ENCODE measurements at places on chromosomes 2 and 18.

DNA sequence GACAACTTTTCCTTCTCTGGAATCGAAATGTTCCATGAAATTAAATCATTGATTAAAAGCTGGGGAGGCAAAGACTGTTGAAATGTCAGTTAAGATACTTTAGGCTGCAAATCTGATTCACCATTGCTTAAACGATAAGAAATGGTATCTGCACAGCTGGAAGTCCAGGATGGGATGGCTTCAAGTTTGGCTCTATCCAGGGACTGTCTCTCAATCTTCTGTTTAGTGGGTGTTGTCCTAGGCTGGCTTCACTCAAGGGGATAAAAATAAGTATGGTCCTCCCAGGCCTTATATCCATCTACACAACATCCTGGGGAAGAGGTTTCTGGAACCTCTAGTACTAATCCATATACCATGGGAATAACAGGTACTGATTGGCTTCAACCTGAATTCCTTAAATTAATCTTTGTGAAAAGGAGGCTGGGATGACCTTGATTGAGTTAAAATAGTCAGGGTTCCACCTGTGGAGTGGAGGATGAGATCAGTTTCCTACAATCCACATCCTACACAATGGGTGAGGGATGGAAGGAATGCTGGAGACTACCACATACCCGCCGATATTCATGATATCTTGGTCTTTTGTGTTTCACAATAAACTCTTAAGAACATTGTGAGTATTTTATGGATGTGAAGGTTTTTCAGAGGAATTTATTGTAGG lies 156.0 kb upstream of the L3MBTL4 start:
- no peak for DNase-seq

DNA sequence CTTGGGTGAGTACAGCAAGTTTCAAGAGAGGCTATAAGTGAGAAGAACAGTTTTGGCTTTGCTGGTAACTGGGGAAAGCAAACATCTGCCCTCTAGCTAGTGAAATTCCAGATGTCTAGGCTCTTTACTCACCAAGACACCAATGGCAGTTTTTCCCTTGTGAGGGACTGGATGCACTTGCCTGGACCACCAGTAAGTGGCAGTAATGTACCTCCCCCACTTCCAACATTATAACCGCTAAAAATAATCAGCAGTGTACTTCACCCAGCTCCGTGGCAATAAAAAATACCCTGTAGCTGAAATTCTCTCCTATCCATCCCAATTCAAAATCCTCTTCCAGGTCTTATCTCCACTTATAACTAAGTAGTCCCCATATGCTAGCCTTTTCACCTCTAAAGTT lies 383.9 kb downstream of the ARHGAP15 start:
- DNase-seq = peak; percentile 33

DNA sequence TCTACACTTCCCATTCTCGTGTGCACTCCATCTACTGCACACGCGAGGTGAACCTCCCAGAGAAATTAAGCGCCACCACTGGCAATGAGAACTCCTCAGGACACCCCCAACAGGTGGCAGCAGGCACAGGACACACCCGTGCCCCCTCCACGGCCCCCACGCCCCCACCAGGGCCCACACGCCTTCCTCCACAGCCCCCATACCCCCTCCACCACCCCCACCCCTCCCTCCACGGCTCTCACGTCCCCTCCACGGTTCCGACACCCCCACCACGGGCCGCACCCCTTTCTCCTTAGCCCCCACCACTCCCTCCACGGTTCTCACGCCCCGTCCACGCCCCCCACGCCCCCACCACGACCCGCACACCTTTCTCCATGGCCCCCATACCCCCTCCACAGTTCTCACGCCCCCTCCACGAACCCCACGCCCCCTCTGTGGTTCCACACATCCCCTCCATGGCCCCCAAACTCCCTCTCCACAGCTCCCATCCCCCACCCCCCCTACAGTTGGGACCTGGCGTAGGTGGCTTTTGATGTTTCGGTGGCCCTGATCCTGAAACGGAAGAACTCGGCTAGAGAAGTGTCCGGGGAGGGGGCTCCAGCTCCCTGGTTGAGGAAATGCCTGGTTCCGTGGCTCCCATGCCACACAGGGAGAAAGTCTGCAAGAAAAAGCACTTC lies 110.8 kb downstream of the ZNF516 start:
- no peak for DNase-seq

- DNase-seq = no peak
Measured at GRCh38 chr18:79871026-79871390, 73.3 kb downstream of the KCNG2 start.

- DNase-seq = no peak
Measured at GRCh38 chr2:54373855-54374254, 82.3 kb upstream of the SPTBN1 start.

DNA sequence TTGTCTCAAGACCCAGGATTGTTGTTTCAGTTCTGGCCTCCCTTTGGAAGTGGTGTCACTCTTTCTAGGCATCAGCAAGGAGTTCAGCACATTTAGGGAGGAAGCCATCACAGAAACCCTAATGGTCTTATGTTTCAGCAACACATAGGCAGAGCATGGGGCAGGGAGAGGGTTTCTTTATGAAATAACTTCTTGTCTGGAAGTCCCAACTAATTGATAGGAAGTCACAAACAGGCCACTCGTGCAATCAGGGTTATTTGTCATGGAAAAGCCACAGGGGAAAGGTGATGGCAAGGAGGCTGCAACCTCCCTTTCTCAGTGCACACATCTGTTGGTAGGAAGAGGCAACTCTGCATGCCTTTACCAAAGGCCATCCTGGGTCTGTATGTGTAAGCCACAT lies 103.0 kb downstream of the BCL11A start:
- DNase-seq = no peak

DNA sequence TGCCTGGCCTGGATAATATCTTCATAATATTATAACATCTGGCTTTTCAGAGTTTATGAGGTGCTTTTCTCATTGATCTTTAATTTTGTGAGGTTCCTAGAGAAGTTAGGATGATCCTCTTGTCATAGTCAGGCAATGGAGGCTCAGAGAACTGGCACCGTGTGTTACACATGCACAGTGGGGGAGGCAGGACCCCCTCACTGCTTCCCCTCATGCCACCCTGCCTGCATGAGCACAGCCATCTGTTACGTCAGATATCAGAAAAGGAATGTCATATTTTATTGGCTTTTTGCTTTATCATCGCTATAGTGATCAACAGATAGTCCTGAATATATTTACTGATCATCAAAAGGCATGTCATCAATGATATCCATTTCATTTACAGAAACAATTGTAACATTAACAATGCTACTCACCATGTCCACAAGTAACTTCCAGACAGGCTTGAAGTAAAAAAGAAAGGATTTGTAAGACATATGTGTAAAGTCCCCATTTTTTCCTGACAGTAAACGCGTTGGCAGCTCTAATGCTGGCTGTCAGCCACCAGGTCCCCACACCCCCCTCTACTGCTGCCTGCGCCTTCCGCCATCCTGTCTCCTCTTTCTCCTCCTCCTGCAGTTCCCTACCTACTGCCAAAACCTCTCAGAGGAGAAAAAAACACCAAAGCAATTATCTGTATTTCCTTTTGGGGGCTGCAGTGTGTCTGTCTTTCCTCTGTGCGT lies 18.8 kb downstream of the ENOSF1 start:
- DNase-seq = no peak

GRCh38 chr2:218888341-218888740 lies 7.7 kb downstream of the WNT10A start:
- DNase-seq = no peak

DNA sequence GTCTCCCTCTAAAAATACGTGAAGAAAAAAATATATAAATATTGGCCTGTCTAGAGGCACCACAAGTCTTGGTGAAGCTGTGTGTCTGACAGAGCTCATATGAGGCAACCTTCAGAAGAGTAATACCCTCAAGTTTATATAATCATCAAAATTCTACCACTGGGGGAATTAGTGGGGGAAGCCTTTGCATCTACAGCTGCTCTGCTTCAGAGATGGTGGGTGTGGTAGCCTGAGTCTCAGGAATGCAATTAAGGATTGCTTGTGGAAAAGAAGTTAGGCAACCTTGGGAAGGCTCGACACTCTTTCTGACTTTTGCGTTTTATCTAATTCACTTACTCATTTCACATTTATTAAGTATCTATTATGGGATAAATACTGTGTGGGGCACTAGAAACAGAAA lies 17.4 kb downstream of the TPGS2 start:
- no peak for DNase-seq

- peak; percentile 36 for DNase-seq
Measured at GRCh38 chr2:54773838-54774237, 50.4 kb downstream of the EML6 start.

DNA sequence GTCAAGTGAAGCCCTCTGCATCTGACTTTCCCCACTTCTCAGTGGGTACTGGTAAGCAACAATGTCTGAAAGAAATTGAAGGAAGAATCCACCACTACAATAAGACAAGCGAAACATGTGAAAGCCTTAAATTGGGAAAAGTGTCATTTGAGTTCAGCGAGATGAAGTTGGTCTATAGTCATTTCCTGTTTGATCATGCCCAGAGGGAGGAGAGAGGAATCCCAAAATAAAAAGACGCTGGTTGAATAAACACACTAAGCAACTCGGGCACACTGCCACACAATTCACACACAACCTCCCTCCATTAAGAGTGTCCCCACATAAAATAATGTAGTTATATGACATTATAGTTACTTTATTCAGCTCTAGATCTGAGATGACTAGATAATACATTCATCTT lies 166.1 kb downstream of the CBLN2 start:
- no peak for DNase-seq

- no peak for DNase-seq
Measured at GRCh38 chr2:237091779-237092436, 6.2 kb downstream of the COPS8 start.

DNA sequence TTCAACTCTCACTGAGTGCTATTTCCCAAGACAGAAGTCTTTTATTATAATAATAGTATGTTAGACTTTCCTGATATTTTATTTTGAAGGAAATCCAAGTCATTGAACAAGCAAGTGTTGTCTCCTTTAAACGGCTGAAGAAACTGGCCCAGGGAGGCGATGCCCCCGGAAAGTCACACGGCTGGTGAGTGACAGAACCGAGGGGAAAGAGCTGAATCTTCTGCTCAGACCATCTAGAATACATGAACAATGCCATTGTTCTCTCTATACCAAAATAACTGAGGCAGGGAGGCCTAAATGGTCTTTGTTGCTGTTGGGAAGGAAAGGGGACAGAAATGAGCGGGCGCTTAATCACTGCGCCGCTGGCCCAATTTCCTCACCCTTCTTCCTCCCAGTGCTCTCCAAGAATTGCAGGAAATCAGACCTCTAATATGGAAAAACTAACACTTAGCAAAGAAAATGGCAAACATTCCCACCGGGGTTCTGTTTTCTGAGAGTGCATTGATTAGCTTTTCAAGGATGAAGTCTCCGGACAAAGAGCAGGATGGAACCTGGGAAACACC lies 101.5 kb downstream of the KLF7 start:
- no peak for DNase-seq

- DNase-seq = no peak
Measured at GRCh38 chr2:60849187-60849586, 32.2 kb upstream of the REL start.

DNA sequence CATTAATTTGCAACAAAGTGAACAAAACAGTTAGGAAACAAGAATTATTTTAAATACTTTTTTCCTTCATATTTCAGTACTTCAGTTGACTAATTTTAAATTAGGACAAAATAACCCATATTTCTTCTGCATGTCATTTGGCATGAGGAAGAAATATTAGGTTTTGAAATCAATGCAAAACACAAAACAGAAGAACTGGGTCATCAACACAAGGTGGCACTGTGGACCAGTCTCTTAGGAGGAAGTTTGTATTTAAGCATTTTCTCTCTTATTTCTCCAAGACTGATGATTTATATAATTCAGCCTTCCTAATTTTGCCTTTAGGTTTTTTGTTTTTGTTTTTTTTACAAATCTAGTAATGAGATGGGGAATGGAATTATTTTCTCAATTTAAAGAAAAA lies 352.8 kb upstream of the KCNH7 start:
- DNase-seq = no peak

- no peak for DNase-seq
Measured at GRCh38 chr2:156480376-156480775, 44.2 kb downstream of the GPD2 start.

GRCh38 chr2:180970016-180970415 lies 10.4 kb upstream of the UBE2E3 start:
- no peak for DNase-seq

DNA sequence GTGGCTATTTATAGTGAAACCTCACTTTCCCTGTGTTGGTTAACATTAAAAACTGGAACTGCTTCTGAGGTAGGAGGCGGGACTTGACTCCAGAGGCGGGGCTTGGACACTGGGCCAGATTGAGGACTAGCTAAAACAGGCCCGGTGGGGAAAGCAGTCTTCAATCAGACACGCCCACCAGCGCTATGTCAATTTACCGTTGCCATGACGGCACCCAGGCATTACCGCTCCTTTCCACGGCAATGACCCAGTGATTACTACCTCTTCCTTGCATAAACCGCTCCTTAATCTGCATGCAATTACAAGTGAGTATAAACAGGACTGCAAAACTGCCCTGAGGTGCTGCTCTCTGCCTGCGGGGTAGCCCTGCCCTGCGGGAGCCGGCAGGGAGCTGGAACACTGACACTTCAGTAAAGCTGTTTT lies 35.3 kb downstream of the LRRFIP1 start:
- DNase-seq = peak; percentile 96

DNA sequence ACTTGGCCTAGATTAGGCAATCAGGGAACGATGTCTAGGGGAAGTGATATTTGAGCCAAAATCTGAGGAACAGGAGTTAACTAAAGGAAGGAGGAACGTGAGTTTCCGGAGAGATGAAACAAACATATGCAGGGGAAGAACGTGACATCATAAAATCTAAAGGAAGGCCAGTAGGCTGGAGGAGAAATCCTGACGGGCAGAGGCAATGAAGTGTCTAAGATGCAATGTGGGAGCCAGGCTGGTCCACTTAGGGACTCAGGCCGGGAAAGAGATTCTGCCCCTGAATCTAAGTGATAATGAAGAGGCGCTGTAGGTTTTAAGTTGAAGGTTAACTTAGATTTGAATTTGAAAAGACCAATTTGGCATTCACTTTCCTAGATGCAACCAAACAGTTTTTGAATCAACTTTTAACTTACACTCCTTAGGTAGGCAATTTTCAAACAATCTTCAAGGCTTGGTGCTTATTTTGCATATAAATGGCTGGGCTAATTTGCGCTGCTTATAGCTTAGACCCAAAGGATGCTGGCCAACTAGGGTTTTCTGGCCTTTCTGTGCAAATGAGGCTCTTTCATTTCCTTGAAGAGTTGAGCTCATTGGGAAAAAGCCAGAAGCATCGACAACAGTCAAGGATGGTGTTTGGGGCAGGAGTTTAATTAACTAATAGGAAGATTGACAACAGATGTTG lies 221.7 kb downstream of the SOX11 start:
- peak; percentile 73 for DNase-seq

Measured in NT2/D1 (cell line).